ENCODE measurements at places on chromosomes 6 and 20.

- no peak for DNase-seq
Measured at GRCh38 chr6:165231581-165232561, 77.5 kb downstream of the C6orf118 start.

- DNase-seq = no peak
Measured at GRCh38 chr6:5083813-5084359, 1.3 kb upstream of the PPP1R3G start.

- DNase-seq = peak; percentile 38
Measured at GRCh38 chr20:4225745-4226144, 210.4 kb upstream of the RNF24 start.

GRCh38 chr6:23329086-23329485 lies 759.7 kb downstream of the HDGFL1 start:
- no peak for DNase-seq

DNA sequence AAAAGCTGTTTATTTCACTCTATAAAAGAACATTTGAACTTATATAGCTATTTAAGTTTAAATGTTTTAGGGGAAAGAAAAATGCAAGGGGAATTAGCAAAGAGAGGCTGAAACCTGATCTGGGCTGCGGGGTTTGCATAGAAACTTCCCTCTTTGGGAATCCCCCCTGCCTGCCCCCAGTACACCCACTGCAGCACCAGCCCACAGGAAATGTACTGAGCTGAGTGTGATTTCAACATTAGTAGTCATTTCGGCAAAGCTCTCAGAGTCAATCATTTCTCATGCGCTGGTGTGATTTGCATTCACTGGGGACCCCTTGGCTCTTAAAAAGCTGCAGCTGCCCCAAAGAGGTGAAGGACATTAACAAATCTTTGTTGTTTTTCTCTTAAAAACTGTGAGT lies 859.4 kb downstream of the MAFB start:
- peak; percentile 84 for DNase-seq

GRCh38 chr6:138815797-138816528 lies 20.1 kb downstream of the ECT2L start:
- peak; percentile 52 for DNase-seq
